Activated CD4-positive, alpha-beta T cell treated with anti-CD3 and anti-CD28 coated beads for 36 hours (primary cell): ENCODE measurements at places on chromosomes 7 and 10. TPM values are rescaled to one million over a fixed set of nuclear protein-coding genes. Genes with fewer than 3 reads are reported as not detected.

Gene TFPI2
- not detected for total RNA-seq

Gene LIPN
- not detected for total RNA-seq

Gene OR2A2
- total RNA-seq, result not detected

GRCh38 chr7:132516042-132516840 lies 60.0 kb downstream of the PLXNA4 start:
- no peaks in the 10 kb centered on the region for H3K27me3 ChIP-seq
- no peak overlapping the region for H3K4me3 ChIP-seq
- H3K36me3 ChIP-seq, result no peaks in the 10 kb centered on the region

DNA sequence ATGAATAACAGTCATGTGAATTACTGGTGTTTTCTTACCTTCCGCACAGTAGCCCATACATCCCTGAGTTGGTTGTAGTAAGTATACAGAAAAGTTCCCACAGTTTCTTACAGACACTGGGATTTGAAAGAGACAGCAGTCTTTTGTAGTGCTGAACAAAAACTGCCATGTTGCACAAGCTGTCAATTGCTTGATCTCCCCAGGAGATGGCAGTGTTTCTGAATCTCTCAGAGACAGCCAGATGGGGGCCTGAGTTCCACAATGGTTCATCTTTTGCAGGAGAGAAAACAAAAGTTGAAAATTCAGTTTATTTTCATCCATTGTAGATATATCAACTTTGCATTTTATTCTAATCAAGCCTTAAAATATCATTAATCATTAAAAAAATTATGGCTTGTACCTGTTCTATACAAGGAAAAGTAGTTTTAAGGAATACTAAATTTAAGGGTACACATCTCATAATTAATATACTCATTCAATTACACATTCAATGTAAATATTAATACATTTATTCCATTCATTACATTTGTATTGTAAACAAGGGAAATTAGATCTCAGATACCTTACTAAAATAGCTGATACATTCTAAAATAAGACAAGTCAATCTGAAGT lies 14.5 kb downstream of the VWDE start:
- peaks cover 2% of the 10 kb centered on the region for H3K27me3 ChIP-seq
- DNase-seq, result peak; percentile 57
- no peaks in the 10 kb centered on the region for H3K36me3 ChIP-seq
- H3K4me1 ChIP-seq, result no peaks in the 10 kb centered on the region
- H3K27ac ChIP-seq, result no peak overlapping the region
- H3K4me3 ChIP-seq, result no peak overlapping the region

DNA sequence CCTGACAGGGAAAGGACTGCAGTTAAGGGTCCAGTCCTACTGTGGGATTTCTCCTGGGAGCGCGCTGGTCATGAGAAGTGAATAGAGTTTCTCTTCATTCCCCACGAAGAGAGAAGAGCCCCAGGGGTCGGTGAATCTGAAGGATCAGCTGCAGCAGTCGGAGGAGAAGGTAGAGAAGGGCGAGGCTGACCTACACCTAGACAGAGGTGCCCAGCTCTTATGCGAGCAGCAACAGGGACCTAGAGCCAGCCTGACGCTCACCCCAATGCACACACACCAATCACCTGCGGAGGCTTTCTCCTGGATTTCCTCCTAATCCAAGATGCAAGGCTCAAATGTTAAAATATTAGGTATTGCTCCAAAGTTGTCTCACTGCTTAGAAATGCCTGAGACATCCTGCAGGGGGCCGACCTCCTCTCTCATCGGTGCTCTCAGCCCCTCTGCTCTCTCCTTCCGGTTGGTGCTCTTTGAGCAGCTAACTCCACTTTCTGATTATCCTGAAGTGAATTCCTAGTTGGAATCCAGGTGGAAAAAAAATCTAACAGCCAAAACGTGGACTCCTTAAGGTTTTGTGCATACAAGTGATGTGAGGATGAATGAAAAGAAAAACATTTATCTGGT lies 176.4 kb downstream of the AHR start:
- no peak overlapping the region for H3K4me3 ChIP-seq
- peak; percentile 5 for DNase-seq
- no peaks in the 10 kb centered on the region for H3K36me3 ChIP-seq
- no peaks in the 10 kb centered on the region for H3K4me1 ChIP-seq
- H3K27ac ChIP-seq, result no peak overlapping the region

GRCh38 chr10:99520847-99521764 lies 11.6 kb upstream of the NKX2-3 start:
- H3K27me3 ChIP-seq, result peaks cover 63% of the 10 kb centered on the region
- no peaks in the 10 kb centered on the region for H3K36me3 ChIP-seq
- H3K4me3 ChIP-seq, result no peak overlapping the region
- H3K4me1 ChIP-seq, result peaks cover 6% of the 10 kb centered on the region
- DNase-seq, result no peak

GRCh38 chr7:7908622-7909145 lies 59.9 kb upstream of the GLCCI1 start:
- no peaks in the 10 kb centered on the region for H3K36me3 ChIP-seq
- H3K4me1 ChIP-seq, result no peaks in the 10 kb centered on the region
- H3K4me3 ChIP-seq, result no peak overlapping the region
- H3K27me3 ChIP-seq, result no peaks in the 10 kb centered on the region
- H3K27ac ChIP-seq, result no peak overlapping the region
- no peak for DNase-seq

DNA sequence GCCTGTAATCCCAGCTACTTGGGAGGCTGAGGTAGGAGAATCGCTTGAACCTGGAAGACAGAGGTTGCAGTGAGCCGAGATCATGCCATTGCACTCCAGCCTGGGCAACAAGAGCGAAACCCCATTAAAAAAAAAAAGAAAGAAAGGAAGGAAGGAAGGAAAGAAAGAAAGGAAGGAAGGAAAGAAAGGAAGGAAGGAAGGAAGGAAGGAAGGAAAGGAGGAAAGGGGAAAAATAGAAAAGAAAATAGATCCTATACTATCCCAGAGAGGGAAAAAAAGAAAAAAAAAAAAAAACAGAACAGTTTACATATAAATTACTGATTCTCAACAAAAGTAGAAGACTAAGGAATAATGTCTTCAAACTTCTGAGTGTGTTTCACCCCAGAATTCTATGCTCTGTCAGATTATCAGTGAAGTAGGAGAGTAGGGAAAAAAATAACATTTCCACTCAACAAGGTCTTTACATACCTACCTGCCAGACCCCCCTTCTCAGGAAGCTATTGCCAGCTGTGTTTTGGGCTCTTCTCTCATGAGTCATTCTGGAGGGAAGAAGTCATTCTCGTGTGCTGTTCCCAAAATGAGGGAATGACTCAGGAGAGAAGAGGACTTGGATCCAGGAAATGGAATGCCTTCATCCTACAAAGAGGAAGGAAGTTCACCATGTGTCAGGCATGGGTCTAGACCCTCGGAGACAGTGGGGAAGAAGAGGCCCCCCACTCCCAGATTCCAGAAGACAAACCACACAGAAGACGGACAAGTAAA lies 20.9 kb downstream of the RGS10 start:
- peaks cover 59% of the 10 kb centered on the region for H3K36me3 ChIP-seq
- no peaks in the 10 kb centered on the region for H3K27me3 ChIP-seq
- no peak for DNase-seq
- H3K27ac ChIP-seq, result peak overlapping the region; percentile 44
- no peak overlapping the region for H3K4me3 ChIP-seq

DNA sequence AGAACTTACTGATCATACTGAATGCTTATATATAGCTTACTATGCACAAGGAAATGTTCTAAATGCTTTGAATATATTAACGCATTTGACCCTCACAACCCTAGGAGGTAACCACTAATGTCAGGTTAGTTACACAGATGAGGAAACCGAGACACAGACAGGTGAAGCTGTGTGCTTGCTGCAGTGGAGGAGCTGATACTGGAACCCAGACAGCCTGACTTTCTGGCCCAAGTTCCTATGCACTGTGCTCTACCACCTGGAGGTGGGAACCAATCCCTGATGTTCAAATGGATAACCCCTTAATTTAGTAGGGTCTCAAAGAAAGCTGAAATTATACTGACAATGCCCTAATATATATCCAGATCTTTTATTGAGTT lies 119.6 kb downstream of the SORBS1 start:
- H3K27ac ChIP-seq, result no peak overlapping the region
- DNase-seq, result no peak
- no peak overlapping the region for H3K4me3 ChIP-seq
- peaks cover 6% of the 10 kb centered on the region for H3K27me3 ChIP-seq

DNA sequence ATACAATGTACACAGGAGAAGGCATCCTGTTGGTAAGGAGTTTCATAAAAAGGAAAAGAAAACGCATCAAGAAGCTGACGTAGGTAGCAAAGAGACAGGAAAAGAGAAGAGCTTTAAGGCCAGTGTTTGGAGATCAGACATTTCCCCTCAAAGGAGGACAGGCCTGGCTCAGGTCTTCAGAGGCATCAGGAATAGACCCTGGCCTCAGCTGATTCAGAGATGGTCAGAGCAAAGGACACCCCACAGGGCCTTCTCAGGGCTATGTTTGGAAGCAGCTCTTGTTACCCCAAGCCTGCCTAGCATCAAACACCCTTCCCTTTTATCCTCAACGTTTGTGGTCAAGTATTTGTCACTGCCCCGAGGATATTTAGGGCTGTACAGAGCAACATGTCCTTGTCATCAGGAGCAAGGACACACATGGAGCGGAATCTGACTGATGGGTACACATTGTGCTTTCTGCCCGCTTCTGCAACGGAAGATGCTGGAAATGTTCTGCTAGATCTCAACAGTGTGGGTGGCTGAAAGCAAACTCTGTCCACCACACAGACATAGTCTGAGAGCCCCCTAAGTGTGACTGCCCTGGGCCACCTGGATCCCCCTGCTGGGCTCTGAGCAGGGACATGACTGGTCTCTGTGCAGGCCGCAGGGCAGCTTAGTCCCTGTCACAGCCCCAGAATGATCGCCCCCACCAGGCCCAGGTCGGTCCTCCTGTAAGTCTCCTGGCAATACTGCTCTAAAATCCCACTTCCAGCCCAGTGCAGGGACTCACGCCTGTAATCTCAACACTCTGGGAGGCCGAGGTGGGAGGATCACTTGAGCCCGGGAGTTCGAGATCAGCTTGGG lies 1.0 kb upstream of the ZDHHC4 start:
- H3K4me1 ChIP-seq, result peaks cover 20% of the 10 kb centered on the region
- peak overlapping the region; percentile 55 for H3K27ac ChIP-seq
- no peaks in the 10 kb centered on the region for H3K27me3 ChIP-seq
- H3K36me3 ChIP-seq, result peaks cover 18% of the 10 kb centered on the region

- no peaks in the 10 kb centered on the region for H3K36me3 ChIP-seq
- no peak overlapping the region for H3K27ac ChIP-seq
- no peak for DNase-seq
- H3K27me3 ChIP-seq, result peaks cover 4% of the 10 kb centered on the region
These were observed 41.2 kb upstream of the C10orf71 start for GRCh38 chr10:49257626-49258349.

- peak; percentile 99 for DNase-seq
These were observed at the start of gene STMP1 for GRCh38 chr7:135662373-135663114. Gene STMP1, plus strand, starts transcription at chr7:135662514.

DNA sequence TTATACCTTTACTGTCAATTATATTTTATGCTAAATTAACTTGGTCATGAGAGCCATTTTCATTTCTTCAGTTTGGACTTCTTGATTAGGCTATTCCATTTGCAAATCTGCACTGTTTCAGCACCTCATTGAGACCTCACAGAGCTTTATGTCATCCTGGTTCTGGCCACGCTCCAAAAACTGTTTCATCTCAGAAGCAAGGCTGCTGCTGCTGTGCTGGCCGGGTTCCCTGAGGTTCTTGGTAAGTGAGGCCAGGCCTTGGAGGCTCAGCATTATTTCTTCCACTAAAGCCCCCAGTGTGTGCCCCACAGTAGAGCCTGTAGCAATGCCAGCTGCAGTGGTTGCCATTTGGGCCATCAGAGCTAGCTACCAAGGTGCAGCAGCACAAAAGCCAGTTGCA lies 7.8 kb upstream of the ZNF485 start:
- H3K27me3 ChIP-seq, result peaks cover 5% of the 10 kb centered on the region
- no peaks in the 10 kb centered on the region for H3K36me3 ChIP-seq
- no peak for DNase-seq
- H3K4me1 ChIP-seq, result peaks cover 26% of the 10 kb centered on the region

- no peak for DNase-seq
- no peaks in the 10 kb centered on the region for H3K27me3 ChIP-seq
- H3K4me1 ChIP-seq, result peaks cover 19% of the 10 kb centered on the region
- no peak overlapping the region for H3K27ac ChIP-seq
- no peak overlapping the region for H3K4me3 ChIP-seq
These were observed 35.2 kb downstream of the MCU start for GRCh38 chr10:72727130-72727529.
